ENCODE measurements at places on chromosomes 12 and 14. TPM values are rescaled to one million over a fixed set of nuclear protein-coding genes. Genes with fewer than 3 reads are reported as not detected.

GRCh38 chr12:104570174-104570907 lies 113.6 kb downstream of the CHST11 start:
- peaks cover 6% of the 10 kb centered on the region for H3K36me3 ChIP-seq
- DNase-seq, result no peak
- H3K27me3 ChIP-seq, result no peaks in the 10 kb centered on the region
- H3K4me1 ChIP-seq, result peaks cover 48% of the 10 kb centered on the region

DNA sequence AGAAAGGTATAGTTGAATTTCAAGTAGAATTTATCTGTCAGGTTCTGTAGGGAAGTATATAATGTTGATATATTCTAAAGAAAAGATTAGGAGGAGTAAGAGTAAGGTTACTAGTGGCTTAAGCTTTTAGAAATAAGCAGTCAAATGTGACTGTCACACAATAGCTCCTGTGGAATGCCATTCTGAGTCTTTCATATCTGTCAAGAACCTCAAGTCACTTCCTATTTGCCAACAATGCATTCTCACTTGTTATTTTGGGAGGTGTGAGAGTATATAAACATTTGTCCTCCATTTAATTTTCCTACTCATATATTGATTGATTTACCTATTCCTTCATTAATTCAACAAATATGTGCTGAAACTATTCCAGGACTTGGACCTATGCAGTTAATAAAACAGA lies 11.7 kb downstream of the CLEC9A start:
- no peaks in the 10 kb centered on the region for H3K4me1 ChIP-seq
- no peaks in the 10 kb centered on the region for H3K27me3 ChIP-seq
- DNase-seq, result no peak
- H3K36me3 ChIP-seq, result no peaks in the 10 kb centered on the region

Gene LMNTD1
- total RNA-seq, result not detected

Gene SYNDIG1L
- not detected for total RNA-seq

Gene IL26
- 0.53 TPM for total RNA-seq

Data from activated T-cell treated with anti-CD3 and anti-CD28 coated beads, Interleukin-2, amount 50 U/mL, for 72 hours (primary cell).